Activated CD4-positive, CD25-positive, alpha-beta regulatory T cell treated with anti-CD3 and anti-CD28 coated beads, Interleukin-2, amount 50 U/mL, for 72 hours (primary cell): ENCODE measurements at places on chromosomes 1 and 21.

DNA sequence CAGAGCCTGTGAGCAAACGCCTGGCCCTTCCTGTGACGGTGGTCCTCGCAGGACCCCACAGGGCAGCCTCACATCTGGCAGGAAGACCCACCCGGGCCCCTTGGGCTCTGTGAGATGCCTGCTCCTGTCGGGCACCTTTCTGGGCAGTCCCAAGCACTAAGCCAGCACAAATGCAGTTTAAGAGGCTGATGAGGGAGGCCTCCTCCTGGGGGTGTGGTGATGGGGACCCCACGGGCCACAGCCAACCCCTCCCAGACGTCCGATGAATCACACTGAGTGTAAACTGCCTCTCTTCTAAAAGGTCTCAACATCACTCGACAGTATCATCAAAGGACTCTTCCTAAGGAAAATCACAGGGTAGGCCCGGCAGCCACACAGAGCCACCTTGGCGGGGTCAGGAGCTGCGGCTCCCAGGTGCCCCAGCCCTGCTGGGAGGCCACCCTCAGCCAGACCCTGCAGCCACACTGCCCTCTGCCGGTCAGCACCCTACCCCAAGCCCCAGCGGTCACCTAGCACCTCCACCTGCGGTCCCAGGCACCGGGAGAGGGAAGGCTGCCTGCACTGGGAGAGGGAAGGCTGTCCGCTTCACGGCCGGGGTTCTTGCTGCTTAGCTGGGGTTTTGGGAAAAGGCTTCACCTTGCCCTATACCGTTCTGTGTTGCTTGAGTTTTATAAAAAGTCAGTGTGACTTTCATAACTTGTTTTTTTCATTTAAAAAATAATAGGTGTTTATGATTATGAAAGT is 3.9 kb upstream of the PRKCZ start:
- DNase-seq = peak; percentile 63

DNA sequence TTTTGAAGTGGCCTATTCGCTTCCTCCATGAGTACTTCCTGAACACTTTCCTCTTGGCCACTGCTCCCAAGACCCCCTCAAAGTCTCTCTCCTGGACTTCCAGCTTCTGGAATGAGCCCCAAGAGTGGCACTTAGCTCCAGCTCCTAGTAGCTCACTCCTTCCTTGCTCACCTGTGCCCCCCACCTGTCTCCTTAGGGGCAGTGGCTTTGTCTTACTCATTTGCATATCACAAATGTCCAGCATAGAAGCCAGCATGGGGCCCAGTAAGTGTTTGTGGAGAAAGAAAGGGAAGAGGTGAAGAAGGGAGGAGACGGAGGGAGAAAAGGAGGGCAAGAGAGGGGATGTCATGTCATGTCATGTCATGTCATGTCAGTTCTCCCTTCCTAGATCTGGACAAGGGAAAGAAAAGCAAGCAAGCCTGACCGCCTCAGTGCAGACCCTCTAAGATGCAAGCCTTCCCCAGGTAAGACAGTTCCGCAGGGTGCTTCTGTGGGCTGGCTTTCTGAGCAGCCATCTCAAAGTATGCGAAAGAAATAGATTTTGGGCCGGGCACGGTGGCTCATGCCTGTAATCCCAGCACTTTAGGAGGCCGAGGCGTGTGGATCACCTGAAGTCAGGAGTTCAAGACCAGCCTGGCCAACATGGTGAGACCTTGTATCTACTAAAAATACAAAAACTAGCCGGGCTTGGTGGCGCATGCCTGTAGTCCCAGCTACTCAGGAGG is 6.9 kb upstream of the MX1 start:
- no peak for DNase-seq

DNA sequence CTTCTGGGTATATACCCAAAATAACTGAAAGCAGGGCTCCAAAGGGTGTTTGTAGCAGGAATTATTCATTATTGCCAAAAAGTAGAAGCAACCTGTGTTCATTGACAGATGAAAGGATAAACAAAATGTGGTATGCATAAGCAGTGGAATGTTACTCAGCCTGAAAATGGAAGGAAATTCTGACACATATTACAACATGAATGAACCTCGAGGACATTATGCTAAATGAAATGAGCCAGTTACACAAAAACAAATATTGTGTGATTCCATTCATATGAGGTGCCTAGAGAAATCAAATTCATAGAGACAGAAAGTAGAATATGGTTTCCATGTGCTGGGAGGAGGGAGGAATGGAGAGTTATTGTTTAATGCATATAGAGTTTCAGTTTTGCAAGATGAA is 86.3 kb upstream of the ARTN start:
- no peak for DNase-seq

GRCh38 chr1:16352842-16353535 is 709 bp upstream of the FBXO42 start:
- no peak for DNase-seq

GRCh38 chr1:183230413-183230812 is 44.3 kb downstream of the LAMC2 start:
- DNase-seq = no peak

GRCh38 chr1:118659646-118660045 is 328.5 kb downstream of the TBX15 start:
- no peak for DNase-seq

GRCh38 chr1:7454895-7455784 is 316.0 kb upstream of the VAMP3 start:
- DNase-seq = no peak

GRCh38 chr1:27275696-27276095 is 41.3 kb downstream of the WDTC1 start:
- no peak for DNase-seq

GRCh38 chr1:232302376-232303221 is 327.3 kb downstream of the SIPA1L2 start:
- no peak for DNase-seq

- no peak for DNase-seq
Observed at GRCh38 chr1:171484760-171485374, 463 bp upstream of the PRRC2C start.

DNA sequence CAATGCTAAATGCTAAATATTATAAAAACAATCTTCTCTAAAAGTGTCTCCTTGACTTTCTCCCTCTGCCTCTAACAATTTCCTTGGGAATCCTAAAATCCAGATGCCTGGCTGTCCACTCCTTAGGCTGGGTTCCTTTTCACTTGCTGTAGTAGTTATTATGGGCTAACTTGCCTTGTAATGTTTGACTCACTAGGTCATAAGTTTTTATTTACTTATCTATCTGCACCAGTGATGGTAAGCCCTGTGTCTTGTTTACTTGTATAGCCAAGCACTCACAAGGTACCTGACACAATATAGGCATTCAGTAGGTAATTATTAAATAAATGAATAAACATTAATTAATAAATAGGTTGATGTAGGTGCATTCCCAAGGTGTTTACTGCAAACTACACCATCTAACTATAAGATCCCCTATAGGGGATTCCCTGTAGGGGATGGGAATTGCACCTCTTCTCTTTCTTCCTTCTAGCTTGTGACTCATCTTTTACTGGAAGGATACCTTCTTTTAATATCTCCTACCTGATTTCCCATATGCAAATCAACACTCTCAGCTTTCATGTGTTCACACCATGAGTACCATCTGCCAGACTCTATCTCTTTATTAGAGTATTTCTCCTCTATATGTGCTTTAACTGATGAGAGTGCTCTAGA is 14.7 kb upstream of the CHIA start:
- no peak for DNase-seq

DNA sequence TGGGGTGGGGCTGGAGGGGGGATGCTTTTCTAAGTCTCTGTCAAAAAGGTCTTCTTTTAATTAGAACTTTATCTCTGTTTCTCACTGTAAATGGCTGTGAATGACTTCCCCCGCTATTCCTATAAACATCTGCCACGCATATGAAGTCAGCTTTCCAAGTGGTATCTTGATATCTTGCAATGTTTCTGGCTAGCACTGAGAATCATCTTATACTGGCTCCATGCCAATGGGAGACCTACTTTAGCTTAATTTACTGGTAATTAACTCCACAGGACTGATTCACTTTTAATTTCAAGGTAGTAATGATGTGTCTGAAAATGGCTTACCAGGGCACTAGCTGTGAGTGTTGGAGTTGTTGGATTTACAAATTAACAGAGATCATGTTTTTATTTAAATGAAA is 4.3 kb downstream of the GPR88 start:
- DNase-seq = no peak

DNA sequence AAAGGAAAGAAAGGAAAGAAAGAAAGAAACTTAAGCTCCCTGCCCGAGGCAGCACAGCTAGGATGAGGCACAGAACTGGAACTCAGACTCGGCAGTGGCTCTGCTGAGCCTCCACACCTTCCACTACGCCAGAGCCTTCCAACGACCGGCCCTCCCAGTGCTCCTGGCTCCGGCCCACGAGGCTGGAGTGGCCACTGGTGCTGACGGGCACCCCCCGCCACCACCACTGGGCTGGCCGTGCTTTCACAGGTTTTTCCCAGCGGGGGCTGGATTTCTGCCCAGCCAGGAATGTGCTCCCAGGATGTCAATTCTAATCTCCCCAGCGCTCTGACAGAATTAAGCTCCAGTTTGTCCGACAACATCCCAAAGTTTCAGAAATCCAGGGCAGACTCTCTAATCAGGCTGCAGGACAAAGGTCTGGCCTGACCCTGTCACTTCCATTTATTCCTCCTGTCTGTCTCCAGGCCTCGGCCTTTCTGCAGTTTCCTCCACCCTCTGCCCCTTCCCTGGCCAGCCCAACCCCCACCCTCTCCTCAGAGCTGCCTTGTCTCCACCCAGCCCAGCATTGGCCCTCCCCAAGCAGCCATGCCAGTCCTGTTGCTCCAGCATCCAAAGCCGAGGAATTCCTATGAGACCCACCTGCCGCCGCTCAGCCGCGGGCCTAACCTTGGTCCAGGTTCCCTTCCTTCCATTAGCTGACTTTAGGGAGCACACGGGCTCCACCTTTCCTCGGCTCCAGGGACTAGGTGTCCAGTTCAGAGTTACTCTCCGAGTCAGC is 81.9 kb downstream of the CASZ1 start:
- no peak for DNase-seq

DNA sequence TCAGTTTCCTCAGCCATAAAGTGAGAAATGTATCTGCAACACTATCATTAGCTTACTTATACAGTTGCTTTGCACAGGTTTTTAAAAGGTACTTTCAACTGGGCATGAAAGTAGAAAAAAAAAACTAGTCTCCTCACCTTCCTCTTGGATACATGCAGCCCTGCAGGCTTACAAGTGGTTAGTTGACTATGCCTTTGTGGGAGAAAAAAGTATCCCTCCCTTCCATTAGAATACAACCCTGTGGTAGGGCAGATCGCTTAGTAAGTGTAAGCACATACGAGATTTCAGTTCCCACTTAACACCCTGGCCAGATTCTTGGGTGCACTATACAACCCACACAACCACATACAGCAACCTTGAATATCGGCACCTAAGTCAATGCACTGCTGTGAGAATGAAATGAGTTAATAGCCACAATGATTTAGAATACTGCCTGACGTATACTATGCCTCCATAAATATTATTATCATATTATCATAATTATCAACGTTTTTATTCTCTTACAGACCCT is 54.7 kb downstream of the PIGK start:
- DNase-seq = no peak

DNA sequence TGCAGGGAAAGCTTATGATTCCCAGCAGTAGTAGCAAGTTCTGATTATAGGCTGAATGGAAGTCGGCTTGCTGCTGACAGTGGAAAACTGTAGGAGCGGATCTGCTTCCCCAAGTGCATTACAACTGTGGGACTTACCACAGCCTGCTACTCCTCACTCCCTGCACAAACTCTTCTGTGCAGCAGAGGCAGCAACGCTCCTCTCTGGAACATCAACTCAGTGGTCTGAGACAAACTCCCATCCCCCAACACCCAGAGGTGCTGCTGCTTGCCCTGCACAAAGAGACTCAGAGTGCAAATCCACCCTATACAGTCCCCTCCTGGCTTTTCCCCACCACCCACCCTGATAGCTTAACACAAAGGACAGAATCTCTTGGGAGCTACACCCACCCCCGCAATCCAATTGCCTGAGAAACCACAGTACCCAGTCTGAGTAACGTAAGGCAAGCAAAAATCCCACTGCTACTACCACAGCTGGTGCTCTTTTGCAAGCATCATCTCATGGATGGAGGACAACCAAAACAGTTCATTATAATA is 1455.2 kb downstream of the AMY1C start:
- DNase-seq = no peak

GRCh38 chr1:85440612-85441011 is 24.3 kb downstream of the DDAH1 start:
- no peak for DNase-seq

- DNase-seq = no peak
Observed at GRCh38 chr1:31414980-31415370, 2.0 kb downstream of the SERINC2 start.

DNA sequence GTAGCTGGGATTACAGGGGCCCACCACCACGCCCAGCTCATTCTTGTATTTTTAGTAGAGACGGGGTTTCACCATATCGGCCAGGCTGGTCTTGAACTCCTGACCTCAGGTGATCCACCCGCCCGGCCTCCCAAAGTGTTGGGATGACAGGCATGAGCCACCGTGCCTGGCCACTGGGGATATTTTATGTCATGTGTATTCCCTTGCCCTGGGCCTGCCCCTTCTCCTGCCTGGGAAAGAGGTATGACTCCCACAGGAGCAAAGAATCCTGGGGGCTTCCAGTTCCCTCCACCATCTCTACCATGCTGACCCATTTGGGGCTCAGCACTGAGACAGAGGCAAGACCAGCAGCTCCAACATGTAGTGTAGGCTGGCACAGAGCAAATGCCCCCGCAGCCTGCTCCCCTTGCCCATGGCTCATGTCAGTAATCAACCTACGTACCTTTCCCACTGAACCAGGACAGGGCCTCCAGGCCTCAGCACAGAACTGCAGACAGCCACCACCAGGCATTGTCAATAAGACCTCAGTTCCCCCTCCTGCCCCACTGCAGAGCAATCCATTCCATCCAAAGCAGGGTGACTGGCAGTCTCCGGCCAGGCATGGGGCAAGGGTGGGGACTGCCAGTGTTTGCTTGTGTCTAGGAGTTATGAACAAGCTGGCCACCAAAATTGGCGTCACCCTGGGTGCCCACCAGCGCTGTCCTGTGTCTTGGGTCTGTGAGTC is 35.2 kb downstream of the BMP8A start:
- DNase-seq = no peak

DNA sequence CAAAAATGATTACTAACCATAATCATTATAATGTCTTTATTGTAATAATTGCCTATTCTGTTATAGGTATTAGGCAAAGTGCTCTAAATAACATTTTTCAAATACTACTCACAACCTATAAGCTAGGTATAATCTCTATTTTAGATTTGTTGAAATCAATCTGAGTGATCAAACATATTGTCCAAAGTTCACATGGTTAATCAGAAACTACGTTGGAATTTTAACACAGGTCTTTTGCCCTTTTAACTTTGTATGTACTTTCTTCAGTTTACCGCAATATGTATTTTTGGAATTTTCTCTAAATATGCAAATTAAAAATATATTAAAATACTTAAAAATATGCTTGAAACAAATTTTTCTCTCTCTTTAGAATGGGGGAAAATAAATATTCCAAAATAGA is 1563.2 kb downstream of the KCNT2 start:
- DNase-seq = no peak
